ENCODE measurements at places on chromosomes 13 and 19. TPM values are rescaled to one million over a fixed set of nuclear protein-coding genes. Genes with fewer than 3 reads are reported as not detected.

DCLK1 gene
- not detected for total RNA-seq

FREM2 gene
- total RNA-seq, result 0.13 TPM

APOC4 gene
- not detected for total RNA-seq

VSTM1 gene
- not detected for total RNA-seq

DOHH gene
- total RNA-seq, result 19.3 TPM

ZNF665 gene
- total RNA-seq, result 1.4 TPM

AP1M2 gene
- 0.21 TPM for total RNA-seq

ZNF763 gene
- total RNA-seq, result 0.66 TPM

NTF4 gene
- not detected for total RNA-seq

EXOC3L2 gene
- total RNA-seq, result not detected

IGSF23 gene
- not detected for total RNA-seq

Measured in GM12878 (cell line).